ENCODE measurements at places on chromosomes 3 and 15.

DNA sequence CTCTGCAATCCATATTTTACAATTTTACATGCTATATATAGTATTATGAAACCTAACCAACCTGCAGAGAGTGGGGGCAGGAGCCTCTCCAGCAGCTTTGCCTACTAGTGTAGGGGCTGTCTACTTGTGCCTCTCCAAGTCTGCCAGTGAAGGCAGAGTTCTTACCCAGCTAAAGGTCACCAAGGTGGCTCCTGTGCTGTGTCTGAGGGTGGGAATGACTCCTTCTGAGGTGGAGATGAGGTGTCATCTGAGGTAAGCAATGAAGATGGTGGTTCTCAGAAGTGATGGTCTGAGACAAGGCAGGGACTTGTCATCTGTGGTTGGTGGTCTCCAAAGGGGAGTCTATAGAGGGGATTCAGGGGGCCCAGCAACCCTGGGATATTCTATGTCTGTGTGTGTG lies 47.5 kb downstream of the SACM1L start:
- DNase-seq = no peak

DNA sequence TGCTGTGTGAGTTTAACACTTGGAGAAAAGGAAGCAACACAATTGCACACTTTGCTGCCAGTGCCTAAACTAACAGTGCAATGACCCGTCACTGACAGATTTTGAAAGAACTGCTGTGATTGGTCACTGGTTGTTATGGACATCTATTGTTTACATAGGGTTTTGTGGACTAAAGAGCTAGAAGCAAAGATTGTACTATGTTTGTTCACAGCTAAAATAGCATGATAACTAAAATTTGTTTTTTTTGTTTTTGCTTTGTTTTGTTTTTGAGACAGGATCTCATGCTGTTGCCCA lies 112.4 kb upstream of the GOLGA8J start:
- DNase-seq = no peak

DNA sequence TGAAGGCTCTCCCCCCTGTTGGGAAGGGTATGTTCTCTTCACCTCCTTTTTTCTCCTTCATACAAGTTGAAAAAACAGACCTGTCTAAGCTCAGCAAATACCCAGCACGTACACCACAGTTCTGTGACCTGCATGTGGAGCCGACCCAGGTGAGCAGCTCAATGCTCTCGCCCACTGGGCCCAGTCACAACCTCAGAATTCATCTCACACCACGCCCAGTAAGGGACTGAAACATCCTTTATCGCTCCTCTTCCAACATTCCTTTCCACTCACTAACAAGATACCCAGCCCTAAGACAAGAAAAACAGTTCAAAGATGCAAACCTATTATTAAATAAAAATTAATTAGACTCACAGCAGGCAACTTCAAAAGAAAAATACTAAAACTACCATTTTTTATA lies 68.9 kb downstream of the FOXP1 start:
- DNase-seq = no peak

- DNase-seq = no peak
Measured at GRCh38 chr15:84788500-84788899, 28.7 kb upstream of the ALPK3 start.

DNA sequence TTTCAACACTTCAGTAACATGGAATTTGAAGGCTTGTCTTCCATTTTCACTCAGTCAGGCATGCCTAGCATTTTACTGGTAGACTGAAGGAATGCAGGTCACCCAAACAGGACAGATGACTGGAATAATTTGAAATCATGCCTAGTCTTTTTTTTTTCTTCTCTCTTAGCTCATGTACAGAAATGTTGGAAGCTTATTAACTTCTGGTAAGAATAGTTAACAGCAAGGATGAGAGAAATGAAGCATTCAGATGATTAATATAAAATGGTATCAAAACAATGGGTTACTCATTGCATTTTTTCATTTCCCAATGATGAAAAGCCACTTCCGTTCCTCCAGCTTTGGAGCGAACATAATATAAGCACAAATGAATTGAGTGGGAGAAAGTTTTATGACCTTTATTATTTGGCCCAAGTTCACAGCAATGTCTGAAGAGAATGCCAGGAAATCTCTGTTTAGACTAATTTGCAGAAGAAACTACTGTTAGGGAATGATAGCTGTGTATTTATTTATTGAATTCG lies 431.6 kb upstream of the RASGRP1 start:
- no peak for DNase-seq

GRCh38 chr3:61853912-61854311 lies 292.5 kb downstream of the PTPRG start:
- DNase-seq = no peak

- no peak for DNase-seq
Measured at GRCh38 chr3:137191133-137191923, 233.5 kb downstream of the IL20RB start.

GRCh38 chr15:37088436-37088835 lies 11.9 kb downstream of the MEIS2 start:
- DNase-seq = no peak

DNA sequence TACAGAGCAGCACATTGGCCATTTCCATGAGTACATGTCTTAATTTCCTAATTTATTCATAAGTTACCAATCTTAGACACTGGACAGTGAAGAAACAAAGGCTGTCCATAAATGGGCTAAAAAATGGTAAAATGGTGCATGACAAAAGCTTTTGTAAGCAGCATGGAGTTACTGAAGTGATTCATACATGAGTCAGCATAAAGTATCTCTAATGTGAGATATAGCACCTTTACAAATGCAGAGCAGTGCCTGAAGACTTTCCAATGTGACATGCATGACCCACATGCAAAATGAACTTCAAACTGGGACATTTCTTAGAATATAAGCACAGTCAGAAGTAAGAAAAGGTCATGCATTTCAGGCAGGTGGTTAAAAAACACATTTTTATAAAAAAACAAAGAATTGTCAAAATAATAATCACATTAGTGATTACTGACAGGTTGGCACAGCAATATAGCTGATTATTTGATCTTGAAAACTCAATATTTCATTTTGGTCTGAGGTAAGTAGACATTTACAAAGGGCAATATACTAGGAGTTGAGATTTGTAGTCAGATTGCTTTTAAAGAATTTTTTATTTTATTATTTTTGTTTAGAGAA lies 299.3 kb downstream of the PLCL2 start:
- no peak for DNase-seq

GRCh38 chr3:150871192-150871591 lies 34.0 kb downstream of the MINDY4B start:
- no peak for DNase-seq

DNA sequence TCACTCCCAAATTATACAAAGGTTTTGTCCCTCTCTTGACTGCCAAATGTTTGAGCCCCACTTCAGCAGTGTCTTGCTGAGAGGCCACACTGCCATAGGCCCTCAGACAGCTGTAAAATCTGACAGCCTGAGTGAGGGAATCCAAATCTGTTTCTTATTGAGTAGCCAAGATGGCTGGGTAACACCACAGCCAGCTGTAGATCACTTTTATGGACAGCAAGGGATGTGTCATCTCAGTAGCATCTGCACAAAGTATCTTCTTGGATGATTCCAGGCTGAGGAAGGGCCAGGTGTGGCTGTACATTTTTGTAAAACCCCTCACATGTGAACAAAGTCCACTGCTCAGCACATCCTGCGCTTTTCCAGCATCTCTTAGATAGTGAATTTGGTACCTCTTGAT lies 237.0 kb upstream of the LRTM1 start:
- DNase-seq = no peak

DNA sequence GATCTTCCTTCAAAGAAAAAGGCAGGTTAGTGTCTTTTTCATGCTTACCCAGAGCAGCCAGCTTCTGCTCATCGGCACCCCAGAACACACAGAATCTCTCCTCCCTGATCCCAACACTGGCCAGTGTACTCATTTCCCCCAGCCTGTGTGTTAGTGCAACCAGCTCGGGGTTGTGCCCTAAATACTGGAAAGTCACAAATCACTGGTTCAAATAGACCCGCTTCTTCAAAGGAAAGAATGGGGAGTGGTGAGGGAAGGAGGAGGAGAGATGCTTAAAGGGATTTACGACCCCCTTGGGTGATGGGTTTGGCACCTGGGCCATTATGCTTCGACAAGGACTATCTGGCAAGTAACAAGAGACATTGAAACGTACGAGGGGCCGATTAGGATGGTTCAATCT lies 114.0 kb downstream of the FOXB1 start:
- DNase-seq = no peak

GRCh38 chr15:69034352-69034751 lies 19.9 kb downstream of the NOX5 start:
- DNase-seq = no peak

- DNase-seq = no peak
Measured at GRCh38 chr3:43207628-43208085, 78.7 kb upstream of the SNRK start.

DNA sequence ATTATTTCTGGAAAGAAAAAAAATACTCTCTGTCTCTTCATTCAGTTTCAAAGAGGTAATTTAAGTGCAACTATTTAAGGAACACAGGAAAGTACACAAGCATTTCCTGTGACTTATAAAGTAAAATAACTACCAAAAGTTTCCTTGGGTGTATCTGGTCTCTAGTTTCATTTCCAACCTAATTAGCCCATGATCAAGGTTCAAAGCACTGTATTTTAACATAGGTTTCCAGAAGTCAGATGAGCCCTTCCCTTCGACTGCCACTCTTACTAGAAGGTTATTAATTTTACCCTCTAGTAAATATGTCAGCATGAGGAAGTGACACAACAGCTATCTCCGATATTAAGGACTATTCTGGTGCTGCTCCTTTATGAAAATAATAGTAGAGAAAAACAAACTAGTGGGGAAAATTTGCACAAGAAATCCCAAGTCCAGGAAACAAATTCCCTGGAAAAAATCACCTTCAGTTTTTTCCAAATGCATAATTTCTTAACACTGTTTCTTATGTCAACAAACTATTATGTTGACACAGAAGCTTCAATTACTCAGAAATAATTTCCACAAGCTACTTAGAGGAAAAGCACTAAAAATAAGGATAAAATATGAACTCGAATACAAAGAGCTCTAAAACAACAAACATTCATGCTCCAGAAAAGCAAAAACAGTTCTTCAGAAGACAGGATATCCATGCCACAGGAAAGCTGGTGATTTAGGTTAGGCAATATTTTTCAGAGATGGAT lies 35.3 kb downstream of the CCPG1 start:
- DNase-seq = no peak

- no peak for DNase-seq
Measured at GRCh38 chr3:21694506-21694905, 56.5 kb downstream of the ZNF385D start.

- DNase-seq = no peak
Measured at GRCh38 chr3:124815781-124816180, 71.4 kb downstream of the ITGB5 start.

DNA sequence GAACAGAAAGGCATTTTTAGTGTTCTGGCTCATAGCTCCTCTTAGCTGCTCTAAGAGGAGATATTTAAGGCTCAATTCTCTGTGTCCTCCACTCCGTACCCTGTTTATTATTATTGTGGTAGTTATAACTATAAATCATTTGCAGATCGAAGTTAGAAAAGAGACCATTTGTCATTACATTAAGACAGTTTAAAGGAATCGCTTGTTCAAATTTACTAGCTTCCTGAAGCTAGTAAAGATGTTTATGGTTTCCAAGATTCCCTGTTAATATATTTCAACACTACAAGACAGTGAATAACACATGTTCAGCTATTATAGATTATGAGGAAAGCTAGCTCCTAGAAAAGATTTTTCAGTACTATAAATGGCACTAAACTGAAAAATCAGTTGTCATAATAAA lies 12.6 kb downstream of the ATXN7 start:
- DNase-seq = no peak

- DNase-seq = no peak
Measured at GRCh38 chr3:128549283-128550112, 56.5 kb upstream of the GATA2 start.

DNA sequence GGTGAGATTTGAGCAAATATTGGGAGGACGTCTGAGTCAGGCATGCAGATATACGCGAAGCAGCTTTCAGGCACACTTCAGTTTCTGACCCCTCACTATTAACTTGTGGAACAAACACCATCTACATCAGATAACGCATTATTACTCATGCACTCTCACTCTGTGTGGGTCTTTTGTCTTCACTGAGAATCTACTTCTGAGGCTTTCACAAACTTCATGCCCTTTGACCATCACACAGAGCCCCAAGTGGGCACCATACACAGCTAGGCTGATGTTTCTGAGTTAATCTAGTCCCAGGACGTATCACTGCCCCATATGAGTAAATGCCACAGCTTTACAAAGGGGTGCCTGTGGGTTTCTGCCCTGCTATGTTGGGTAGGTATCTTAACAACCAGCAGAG lies 39.6 kb upstream of the IP6K2 start:
- DNase-seq = no peak

DNA sequence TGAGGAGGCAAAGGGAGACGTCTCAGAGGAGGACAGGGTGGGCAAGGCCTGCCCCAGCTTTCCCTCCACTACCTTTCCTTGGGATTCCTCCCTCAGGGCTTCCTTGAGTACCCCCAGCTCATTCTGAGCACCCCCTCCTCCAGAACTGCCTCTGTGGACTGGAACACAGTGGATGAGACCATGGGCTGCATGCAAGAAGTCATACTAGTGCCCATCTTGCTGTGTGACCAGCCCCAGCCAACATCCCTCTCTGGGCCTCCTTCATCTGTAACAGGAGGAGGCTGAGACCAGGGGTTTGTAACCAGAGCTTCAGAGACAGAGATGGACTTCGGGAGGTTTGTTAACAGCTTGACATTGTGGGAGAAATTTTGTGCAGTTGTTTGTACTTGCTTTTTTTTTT lies 25.6 kb downstream of the FEM1B start:
- DNase-seq = no peak

GRCh38 chr3:197068077-197068476 lies 38.5 kb upstream of the MELTF start:
- no peak for DNase-seq

GRCh38 chr15:82810890-82811426 lies 1.5 kb downstream of the WHAMM start:
- DNase-seq = peak; percentile 7

DNA sequence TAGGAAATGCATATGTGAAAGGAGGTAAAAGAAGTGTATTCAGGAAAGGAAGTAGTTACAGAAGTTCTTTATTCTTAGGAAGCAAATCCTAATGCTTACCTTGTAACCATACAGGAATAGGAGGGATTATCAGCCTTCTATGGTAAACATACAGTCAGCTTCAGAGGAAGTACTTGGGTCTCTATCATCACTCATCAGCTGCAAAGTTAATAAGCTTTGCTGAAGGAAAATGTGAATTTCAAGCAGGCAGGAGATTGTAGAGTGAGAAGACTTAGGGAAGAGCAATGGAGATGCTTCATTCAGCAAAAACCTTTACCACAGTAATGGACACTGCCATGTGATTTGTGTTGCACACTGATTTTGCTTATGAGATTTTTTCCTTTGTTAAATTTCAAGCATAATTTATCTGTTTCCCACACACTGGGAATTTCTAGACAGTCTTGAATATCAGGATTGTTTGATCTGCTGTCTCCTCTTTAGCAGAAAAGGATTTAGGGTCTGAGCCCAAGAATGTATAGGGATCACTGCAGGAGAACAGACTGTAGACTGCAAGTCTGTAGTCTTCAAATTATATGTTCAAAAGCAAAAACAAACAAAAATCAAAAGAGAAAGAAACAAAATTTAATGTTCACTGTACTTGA lies 150.8 kb downstream of the ZNF609 start:
- no peak for DNase-seq

Measured in stimulated activated CD4-positive, alpha-beta T cell treated with anti-CD3 and anti-CD28 coated beads, Interleukin-12 subunit alpha, Interleukin-12 subunit beta, amount 100 ng/mL, for 4 hours (primary cell).